Stimulated activated naive B cell treated with anti-CD40 and anti-IgM and Interleukin-4, amounts not matched to agents 10 μg/mL and 1 μg/mL and 100 μg/mL, for 72 hours (primary cell): ENCODE measurements at places on chromosomes 5 and 9.
A peak's percentile ranks its signal among the peaks of the same experiment; 100 is the strongest.

GRCh38 chr5:15002173-15002572, 130.6 kb upstream of the ANKH start:
- DNase-seq, result no peak

- no peak for DNase-seq
Observed at GRCh38 chr9:101605547-101605946, 10.8 kb upstream of the PPP3R2 start.

GRCh38 chr5:113448252-113448651, 13.5 kb upstream of the TSSK1B start:
- DNase-seq, result no peak

- no peak for DNase-seq
Observed at GRCh38 chr5:17912794-17913193, 278.5 kb downstream of the TAF11L14 start.

DNA sequence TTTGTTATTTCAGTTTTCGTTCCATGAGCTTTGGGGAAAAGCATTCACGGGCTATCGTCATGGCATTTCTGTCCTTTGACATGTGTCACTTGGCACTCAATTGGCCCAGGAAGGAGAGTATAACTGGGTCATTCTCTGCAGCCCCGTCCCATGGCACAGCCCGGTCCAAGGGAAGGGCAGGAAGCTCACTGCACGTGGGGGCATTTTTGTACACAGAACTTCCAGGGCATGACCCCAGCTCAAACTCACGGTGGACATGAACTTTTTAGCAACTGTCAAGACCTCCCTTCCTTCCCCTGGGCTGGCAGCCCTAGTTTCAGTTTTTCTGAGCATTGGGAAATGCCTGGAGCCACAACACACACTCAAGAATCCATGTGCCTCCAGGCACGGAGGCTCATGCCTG, 161.6 kb upstream of the PANK3 start:
- no peak for DNase-seq

- no peak for DNase-seq
Observed at GRCh38 chr9:81599837-81600236, 89.5 kb downstream of the TLE1 start.

- DNase-seq, result no peak
Observed at GRCh38 chr5:9524941-9525340, 20.9 kb downstream of the SEMA5A start.

DNA sequence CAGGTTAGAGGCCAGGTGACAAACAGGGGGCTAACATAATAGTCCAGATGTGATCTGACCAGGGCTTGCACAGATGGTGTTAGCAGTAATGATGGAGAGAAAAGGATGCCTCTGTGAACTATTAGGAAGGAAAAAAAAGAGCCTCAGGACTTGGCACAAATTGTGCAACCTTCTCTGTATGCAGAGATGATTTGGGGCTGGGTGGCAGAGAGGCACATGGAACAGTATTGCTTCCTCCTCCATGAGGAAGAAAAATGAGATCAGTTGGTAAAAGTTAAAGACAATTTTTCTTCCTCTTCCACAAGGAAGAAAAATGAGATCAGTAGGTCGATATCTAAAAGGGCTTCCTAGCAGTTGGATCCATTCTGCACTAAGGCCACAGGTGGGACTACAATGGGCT, 13.9 kb upstream of the ANXA6 start:
- DNase-seq, result no peak

DNA sequence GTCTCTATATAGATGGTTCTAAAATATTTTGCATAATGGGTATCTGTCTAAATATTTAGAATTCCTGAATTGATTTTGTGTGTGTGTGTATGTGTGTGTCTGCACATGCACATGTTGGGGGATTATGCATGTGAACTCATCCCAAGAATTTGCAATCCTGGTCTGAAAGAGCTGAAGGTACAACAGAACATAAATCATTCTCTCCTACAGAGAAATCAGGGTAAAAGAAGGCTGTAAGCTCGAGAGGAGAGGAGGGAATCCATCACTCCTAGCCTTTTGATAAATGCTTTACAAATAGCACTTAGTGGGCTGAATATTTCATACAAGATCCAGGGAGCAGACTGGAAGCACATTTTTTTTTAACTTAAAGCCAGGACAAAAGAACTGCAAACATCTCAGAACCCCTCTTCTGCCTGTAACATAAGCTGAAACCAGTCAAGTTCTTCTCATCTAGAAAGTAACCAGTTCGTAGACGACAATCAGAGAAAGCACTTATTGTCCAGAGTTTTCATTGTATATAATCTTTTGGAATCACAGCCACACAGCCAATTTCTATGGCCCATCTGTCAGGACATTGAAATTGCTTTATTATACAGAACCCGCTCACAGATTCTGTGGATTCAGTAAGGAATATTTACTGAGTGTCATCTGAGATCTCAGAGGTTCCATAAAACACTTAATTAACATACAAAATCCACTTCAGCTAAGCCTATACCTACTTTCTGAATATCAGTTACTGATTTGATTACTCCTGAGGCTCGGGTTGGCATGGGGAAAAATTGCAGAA, 541.4 kb upstream of the ZNF462 start:
- DNase-seq, result no peak

- no peak for DNase-seq
Observed at GRCh38 chr9:87793292-87793691, 67.4 kb downstream of the CTSL start.

DNA sequence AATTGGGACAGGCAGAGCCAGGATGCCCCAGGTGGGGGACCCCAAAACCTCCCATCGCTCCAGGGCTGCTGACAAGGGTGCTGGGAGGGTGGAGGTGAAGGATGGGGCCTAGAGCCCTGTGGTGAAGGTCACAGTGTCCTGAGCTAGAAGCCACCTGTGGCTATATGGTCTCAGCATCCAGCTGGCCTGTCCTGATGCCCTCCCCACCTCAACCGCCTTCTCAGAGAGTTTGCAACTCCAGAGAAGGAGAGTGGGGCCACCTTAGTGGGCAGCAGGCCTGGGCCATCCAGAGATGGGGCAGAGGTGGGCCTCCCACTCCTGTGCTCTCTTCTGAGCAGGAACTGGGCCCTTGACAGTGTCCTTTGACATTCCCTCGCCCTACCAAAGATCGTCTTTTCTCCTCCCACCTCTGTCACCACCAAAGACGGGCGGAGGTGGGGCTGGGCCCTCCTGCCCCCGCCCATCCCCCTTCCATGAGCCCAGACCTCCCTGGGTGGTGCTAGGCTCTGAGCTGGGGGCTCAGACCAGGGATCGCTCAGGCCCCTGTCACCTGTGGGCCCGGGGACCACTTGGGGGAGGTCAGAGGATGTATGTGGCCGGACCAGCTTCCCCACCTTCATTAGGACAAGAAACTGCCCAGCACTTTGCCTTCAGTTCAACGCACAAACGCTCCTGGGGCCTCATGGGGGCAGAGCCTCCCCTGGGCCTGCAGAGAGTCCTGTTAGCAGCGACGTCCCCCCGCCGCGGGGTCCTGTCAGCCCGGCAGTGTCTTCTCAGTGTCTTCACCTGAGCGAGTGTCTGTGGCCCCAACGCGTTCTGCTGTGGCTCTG, 10.0 kb upstream of the DOLPP1 start:
- no peak for DNase-seq

GRCh38 chr5:118257066-118257465, 731.3 kb downstream of the DTWD2 start:
- no peak for DNase-seq

GRCh38 chr5:34843497-34843896, 4.5 kb downstream of the TTC23L start:
- no peak for DNase-seq

DNA sequence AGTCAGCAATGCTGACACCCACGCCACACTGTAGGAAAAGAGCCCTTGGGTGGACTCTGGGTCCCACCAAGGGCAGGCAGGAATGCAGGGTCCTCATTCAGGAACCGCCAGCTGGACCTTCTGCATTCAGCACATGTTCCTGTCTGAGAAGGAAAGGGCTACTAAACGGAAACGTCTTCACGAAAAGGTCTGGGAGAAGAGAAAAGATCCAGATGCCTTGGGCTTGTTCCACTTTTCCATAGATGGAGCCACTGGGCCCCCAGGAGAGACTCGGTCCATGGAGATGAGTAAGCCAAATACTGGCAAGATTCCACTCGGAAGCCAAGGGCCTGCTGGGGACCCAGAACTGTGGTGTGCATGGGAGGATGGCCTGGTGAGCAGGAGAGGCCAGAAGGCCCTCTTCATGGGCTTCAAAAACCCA, 38.4 kb downstream of the LHFPL2 start:
- DNase-seq, result no peak

- DNase-seq, result no peak
Observed at GRCh38 chr9:29126783-29127182, 1553.5 kb upstream of the C9orf72 start.

GRCh38 chr5:145951071-145951470, 14.7 kb downstream of the SH3RF2 start:
- DNase-seq, result no peak

- DNase-seq, result peak; percentile 40
Observed at GRCh38 chr9:129889941-129890717, 54.9 kb downstream of the USP20 start.

DNA sequence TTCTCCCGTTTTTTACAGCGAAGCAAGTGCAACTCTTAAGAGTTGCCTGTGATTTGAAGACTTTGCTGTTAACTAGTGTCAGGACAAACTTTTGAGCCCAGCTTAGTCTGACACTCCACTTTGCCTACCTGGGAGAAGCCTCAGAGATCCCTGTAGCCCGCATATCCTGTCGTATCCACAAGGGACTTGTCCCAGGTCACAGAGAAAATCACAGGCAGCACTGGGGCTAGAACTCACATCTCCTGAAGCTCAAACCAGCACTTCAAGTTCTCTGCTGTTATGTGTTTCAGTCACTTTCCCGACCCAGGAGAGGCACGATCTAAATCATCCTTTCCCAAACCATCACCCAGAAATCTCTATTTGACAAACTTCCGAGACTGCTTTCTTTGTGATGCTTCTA, 584.5 kb downstream of the ACTL7B start:
- DNase-seq, result no peak

DNA sequence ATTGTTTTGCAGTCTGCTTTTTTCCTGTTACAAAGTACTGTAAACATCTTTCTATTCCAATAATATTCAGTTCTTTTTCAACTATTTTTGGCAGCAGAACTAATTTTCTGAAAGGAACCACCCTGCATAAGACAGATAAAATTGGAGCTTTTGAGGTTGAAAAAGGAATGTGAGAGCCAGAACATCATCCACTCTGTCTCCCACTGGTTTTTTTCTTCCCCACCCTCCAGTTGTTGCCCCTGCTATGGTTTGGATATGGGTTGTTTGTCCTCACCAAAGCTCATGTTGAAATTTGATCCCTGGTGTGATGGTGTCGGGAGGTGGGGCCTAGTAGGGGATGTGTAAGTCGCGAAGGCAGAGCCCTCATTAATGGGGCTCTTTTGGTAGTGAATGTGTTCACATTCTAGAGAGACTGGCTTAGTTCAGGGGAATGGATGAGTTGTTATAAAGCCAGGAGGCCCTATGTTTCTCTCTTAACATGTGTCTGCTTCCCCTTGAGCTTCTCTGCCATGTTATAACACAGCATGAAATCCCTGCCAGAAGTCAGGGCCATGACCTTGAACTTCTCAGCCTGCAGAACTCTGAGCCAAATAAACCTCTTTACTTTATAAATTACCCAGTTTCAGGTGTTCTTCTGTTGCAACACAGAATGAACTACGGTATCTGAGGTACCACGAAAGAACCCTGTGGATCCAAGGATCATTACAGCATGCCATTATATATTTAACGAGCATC, 34.8 kb upstream of the MAST4 start:
- no peak for DNase-seq

DNA sequence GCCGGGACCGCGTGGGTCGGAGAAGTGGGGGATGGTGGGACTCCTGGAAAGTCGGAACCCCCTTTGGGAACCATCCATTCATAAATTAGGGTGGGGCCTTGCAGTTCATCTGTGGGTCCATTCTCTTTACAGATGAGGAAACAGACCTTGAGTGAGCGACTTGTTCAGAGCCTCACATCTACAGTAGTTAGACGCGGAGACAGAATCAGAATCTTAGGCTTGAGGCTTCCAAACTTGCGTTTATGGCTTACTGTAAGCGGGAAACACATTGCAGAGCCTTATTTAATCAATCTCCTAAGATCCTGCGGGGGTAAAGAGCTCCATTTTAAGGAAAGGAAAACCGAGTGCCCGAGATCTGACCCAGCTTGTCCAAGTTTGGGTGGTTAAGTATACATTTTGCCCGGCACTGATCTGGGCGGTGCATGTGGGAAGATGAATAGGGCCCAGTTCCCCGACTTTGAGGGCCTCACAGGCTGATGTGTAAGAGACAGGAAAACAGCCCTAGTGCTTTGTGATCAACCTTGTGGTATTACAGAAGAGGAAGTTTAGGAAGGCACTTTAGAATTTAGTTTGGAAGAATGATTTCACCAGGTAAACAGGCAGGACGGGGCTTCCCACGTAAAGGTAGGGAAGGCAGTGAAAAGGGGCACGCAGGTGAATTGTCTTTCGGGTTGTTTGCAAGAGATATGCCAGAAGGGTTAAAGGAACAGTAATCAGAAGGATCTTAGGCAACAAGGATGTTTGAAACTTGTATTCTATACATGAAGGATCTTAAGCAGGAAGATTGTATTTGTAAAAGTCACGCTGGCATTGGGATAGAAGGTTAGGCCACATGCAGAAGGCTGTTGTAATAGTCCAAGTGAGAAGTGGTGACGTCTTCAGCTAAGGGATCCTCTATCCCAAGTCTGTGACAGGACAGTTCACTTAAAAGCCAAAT, 744 bp downstream of the TARS1 start:
- peak; percentile 11 for DNase-seq

DNA sequence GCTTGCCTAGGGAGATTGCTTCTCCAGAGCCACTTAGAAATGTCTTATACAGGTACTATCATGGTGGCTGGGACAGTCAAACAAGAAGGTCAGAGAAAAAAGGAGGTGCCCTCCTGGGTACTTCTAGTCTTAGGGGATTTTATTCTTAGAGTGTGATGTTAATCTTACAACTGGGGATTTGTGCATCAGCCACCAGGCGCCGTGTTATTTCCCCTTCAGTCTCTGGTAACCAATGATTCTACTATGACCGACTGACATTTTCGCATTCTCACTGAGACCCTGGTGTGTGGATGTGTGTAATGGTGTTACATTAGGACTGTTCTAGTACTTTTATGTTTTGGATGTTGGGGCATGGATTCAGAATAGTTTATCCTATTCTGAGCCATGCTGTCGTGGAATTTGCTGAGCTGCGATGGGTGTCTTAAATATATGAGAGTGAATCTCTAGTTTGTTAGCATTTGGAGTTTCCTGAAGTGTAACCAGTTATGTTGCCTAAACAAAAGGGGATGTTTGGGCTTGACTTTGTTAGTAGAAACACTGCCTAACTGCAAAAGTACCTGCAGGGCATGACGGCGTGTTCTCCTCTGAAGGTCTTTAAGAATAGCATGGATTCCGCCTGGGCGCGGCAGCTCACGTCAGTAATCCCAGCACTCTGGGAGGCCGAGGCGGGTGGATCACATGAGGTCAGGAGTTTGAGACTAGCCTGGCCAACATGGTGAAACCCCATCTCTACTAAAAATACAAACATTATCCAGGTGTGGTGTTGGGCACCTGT, 175.2 kb upstream of the DAP start:
- DNase-seq, result no peak

DNA sequence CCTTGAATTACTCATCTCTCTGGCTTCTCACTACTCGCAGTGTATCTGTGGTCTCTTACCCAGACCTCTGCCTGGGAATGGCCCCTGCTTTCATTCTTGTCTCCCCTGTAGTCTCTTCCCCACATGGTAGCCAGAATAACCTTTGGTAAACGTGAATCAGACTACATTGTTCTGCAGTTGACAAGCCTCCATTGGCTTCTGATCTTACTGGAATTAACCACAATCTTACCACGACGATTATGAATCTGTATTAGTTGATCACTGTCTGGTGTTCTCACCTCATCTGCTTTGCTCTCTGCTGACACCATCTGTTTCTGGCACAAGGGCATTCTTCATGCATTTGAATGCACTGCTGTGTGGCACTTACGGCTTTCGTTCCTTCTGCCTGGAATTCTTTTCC, 781.2 kb downstream of the MTRR start:
- no peak for DNase-seq
